ENCODE measurements at places on chromosomes 7 and 10. TPM values are rescaled to one million over a fixed set of nuclear protein-coding genes. Genes with fewer than 3 reads are reported as not detected.
A peak's percentile ranks its signal among the peaks of the same experiment; 100 is the strongest.

DNA sequence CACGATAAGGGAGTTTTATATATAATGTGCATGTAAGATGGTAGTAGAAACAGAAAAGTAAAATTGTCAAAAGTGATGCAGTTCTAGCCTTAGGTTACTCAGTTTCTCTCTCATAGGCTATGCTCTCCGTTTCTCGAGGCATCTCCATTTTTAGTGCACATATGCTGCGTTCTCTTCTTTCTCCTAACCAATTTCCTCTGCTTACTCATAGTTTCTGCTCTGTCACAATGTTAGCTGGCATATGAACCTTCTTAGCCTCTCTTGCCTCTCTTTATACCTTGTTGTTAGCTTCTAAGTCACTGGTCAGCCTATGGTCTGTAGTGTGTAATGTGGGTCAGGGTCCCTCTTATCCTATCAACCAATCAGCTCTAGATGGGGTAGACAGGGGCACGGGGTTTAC, 280.6 kb upstream of the ETV1 start:
- H3K27ac ChIP-seq = no peak overlapping the region
- no peaks in the 10 kb centered on the region for H3K27me3 ChIP-seq
- H3K4me3 ChIP-seq = no peak overlapping the region
- H3K36me3 ChIP-seq = no peaks in the 10 kb centered on the region
- DNase-seq = no peak

Gene WAC
- 127 TPM for total RNA-seq

DNA sequence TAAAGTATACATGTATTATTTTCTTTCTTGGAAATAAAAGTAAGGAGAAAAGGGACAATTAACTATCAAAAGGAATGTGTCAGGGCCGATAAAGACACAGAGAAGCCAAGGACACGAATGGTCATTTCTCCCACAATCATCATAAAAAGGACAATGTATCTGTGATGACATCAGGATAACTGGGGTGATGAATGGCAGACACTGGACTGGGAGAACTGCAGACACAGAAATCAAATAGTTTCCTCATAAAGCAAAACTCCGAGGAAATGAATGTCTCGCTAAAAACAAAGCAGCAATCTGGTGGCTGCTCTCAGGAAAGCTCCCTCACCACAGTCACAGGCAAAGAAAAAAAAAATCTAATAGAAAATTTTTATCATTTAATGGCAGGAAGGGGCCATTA, 69.3 kb upstream of the NPY start:
- no peak overlapping the region for H3K27ac ChIP-seq
- H3K4me3 ChIP-seq = no peak overlapping the region
- H3K4me1 ChIP-seq = no peaks in the 10 kb centered on the region
- H3K27me3 ChIP-seq = peaks cover 13% of the 10 kb centered on the region
- H3K36me3 ChIP-seq = no peaks in the 10 kb centered on the region

GRCh38 chr10:51846856-51847506, 147.6 kb upstream of the CSTF2T start:
- H3K27me3 ChIP-seq = no peaks in the 10 kb centered on the region
- no peak overlapping the region for H3K27ac ChIP-seq
- H3K36me3 ChIP-seq = no peaks in the 10 kb centered on the region
- DNase-seq = no peak
- H3K4me3 ChIP-seq = no peak overlapping the region

DNA sequence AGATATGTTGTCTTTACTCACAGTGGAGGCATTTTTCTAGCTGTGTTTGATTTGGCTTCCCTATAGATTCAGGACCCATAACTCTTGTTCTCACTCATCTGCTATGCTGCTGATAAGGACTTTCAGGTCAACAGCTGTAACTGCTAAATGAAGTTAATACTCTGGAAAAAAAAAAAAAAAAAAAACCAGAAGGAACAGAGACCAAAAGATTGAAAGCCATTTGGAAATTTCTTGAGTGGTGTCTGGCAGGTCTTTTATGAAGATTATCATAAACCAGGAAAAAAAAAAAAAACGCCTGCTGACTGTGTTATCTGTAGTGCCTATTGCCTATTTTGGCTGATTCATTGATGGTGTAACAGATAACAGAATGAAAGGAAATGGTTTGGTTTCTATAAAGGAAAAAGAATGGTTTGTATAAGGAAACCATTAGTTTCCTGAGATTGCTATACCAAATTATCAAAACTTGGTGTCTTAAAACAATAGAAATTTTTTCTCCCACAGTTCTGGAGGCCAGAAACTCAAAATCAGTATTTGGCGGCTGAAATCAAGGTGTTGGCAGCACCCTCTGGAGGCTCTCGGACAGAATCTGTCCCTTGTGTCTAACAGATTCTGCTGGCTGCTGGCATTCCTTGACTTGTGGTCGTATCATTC, 60.5 kb upstream of the BET1 start:
- peaks cover 9% of the 10 kb centered on the region for H3K4me1 ChIP-seq
- no peak for DNase-seq
- H3K27me3 ChIP-seq = no peaks in the 10 kb centered on the region
- no peak overlapping the region for H3K4me3 ChIP-seq
- no peaks in the 10 kb centered on the region for H3K36me3 ChIP-seq

DNA sequence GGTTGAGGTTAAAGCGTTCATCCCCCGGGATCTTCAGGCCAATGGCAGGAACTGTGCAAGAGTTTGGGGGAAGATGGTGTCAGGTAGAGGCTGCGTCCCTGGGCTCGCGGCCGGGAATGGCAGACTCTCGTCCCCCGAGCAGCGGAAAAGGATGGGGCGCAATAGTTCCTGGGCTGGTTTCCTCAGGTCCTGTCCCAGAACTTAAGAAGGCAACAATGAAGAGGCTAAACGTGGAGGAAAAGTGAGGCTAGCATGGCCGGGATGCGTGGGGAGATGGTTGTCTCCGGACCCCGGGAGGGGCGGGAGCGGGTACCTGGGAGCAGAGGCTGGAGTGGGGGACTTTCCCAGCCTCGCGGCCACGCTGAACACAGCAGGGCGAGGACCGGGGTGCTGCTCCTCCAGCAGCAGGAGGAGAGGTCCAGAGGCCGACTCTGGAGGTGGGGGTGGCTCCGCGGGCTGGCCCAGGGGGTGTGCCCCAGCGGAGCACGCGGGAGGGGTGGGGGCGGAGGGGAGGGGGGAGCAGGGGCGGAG, 882 bp downstream of the IRF5 start:
- H3K4me3 ChIP-seq = peak overlapping the region; percentile 81
- DNase-seq = peak; percentile 15
- H3K4me1 ChIP-seq = peaks cover 17% of the 10 kb centered on the region
- no peaks in the 10 kb centered on the region for H3K27me3 ChIP-seq

Gene SPDYE2
- total RNA-seq = not detected

DNA sequence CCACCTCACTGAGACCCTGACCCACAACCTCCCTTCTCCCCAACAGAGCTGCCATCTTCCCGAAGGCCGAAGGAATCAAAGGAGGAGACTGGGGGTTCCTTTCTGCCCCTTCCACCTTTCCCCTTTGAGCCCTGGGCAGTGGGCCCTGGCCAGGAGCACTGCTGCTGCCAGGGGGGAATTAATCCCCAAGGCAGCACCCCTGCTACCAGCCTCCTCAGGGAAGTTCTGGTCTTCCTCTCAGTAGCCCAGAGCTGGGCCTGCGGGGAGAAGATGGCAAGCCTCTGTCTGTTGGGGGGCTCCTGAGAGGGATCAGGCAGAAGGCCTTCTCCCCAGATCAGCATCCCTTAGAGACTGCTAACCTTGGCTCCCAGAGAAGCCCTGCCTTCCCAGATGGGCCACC, 25.5 kb downstream of the DPCD start:
- H3K27me3 ChIP-seq = no peaks in the 10 kb centered on the region
- H3K27ac ChIP-seq = no peak overlapping the region
- DNase-seq = no peak
- no peaks in the 10 kb centered on the region for H3K4me1 ChIP-seq
- no peaks in the 10 kb centered on the region for H3K36me3 ChIP-seq

DNA sequence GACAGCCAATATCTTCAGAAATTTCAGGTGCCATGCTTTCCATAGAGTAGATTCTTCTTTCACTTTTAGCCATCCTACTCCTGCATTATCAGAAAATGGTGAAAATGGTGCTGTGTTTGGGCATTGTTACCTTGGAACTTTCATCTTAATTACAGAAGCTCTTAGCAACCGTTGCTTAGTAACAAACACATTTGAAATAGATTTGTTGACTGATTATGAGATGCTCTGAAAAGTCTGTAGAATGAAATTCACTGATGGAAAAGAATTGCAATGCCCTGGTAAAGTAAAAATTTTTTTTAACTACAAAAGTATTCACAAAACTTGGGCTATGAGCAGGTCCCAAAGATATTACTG, 249.3 kb upstream of the NEBL start:
- DNase-seq = no peak
- H3K27ac ChIP-seq = no peak overlapping the region
- no peak overlapping the region for H3K4me3 ChIP-seq
- no peaks in the 10 kb centered on the region for H3K27me3 ChIP-seq
- no peaks in the 10 kb centered on the region for H3K4me1 ChIP-seq
- no peaks in the 10 kb centered on the region for H3K36me3 ChIP-seq

DNA sequence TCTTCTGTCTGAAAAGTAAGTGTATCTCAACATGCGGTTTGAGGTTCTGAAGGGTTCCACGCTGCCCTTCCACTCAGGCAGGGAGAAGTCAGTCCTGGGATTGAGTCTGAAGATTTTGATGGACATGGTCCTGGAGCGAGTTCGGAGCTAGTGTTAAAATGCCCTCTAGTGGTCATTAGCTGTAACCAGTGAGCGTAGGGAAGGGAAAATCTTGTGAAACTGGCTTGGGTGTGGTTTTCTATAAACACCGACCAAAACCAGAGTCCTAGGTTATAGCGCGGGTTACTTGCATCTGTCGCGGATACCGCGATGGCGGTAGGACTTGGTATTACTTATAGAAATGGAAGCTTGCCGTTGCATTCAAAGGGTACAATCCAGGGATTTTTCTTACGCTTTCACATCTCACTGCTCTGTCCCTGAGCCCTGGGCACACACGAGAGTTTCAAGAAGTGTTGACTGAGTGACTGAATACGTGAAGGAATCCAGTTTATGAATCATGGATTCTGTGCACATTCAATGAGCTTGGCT, 348.2 kb upstream of the C7orf33 start:
- peaks cover 6% of the 10 kb centered on the region for H3K4me1 ChIP-seq
- no peaks in the 10 kb centered on the region for H3K36me3 ChIP-seq
- H3K27ac ChIP-seq = no peak overlapping the region
- H3K27me3 ChIP-seq = peaks cover 12% of the 10 kb centered on the region
- no peak overlapping the region for H3K4me3 ChIP-seq
- peak; percentile 35 for DNase-seq

GRCh38 chr7:144473908-144474307, 70.4 kb upstream of the NOBOX start:
- no peak for DNase-seq
- H3K27me3 ChIP-seq = no peaks in the 10 kb centered on the region
- no peaks in the 10 kb centered on the region for H3K36me3 ChIP-seq
- H3K4me1 ChIP-seq = peaks cover 10% of the 10 kb centered on the region

GRCh38 chr7:16978358-16979244, 96.8 kb upstream of the AGR3 start:
- peak overlapping the region; percentile 66 for H3K27ac ChIP-seq
- peaks cover 56% of the 10 kb centered on the region for H3K4me1 ChIP-seq
- H3K36me3 ChIP-seq = peaks cover 5% of the 10 kb centered on the region
- H3K27me3 ChIP-seq = no peaks in the 10 kb centered on the region

Gene LRIT1
- not detected for total RNA-seq

GRCh38 chr10:4315551-4315950, 510.5 kb upstream of the AKR1E2 start:
- no peaks in the 10 kb centered on the region for H3K4me1 ChIP-seq
- no peaks in the 10 kb centered on the region for H3K27me3 ChIP-seq
- no peak for DNase-seq
- H3K4me3 ChIP-seq = no peak overlapping the region
- H3K27ac ChIP-seq = no peak overlapping the region
- H3K36me3 ChIP-seq = no peaks in the 10 kb centered on the region

DNA sequence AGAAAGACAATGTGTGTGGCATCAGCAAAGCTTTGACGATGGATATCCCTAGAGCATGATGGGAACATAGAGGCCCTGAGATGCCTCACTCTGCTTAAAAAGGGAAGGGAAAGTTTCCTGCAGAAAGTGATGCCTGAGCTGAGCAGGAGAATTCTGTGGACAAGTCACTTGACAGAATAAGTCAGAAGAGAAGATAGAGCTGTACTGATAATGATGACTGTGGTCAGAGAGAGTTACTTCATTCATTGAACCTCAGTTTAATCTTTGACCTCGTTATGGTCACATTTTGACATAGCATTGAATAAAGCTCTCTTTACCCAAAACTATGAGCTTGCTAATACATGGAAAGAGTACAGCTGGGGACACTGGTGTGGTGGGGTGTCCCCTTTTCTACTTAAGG, 7.6 kb downstream of the CUBN start:
- no peak overlapping the region for H3K27ac ChIP-seq
- H3K4me1 ChIP-seq = peaks cover 15% of the 10 kb centered on the region
- H3K36me3 ChIP-seq = no peaks in the 10 kb centered on the region
- no peak for DNase-seq

DNA sequence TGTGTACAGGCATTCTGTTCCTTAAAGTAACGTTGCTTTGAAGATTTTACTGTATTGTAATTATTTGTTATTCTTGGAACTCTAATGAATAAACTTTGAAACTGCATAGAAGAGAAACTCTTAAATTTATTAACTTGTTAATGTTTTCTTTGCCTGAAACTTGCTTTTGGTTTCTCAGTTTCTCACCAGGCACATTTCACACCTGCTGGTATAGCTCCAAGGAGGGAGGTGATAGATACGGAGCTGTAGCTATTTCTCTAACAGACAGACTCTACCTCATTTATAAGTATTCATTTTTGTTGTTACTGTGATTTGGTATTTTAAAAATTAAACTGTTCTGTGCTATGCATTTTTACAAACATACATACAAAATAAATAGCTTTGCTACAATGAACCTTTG, 32.7 kb downstream of the R3HCC1L start:
- no peaks in the 10 kb centered on the region for H3K36me3 ChIP-seq
- no peak for DNase-seq
- H3K4me1 ChIP-seq = no peaks in the 10 kb centered on the region
- H3K4me3 ChIP-seq = no peak overlapping the region

GRCh38 chr7:55158541-55159382, 139.9 kb downstream of the EGFR start:
- no peak overlapping the region for H3K4me3 ChIP-seq
- no peak overlapping the region for H3K27ac ChIP-seq
- H3K36me3 ChIP-seq = peaks cover 51% of the 10 kb centered on the region

- no peak for DNase-seq
- no peaks in the 10 kb centered on the region for H3K4me1 ChIP-seq
- no peak overlapping the region for H3K4me3 ChIP-seq
Measured at GRCh38 chr7:111894518-111894917, 311.7 kb downstream of the DOCK4 start.

- H3K27ac ChIP-seq = no peak overlapping the region
- DNase-seq = no peak
- no peak overlapping the region for H3K4me3 ChIP-seq
- H3K4me1 ChIP-seq = no peaks in the 10 kb centered on the region
- peaks cover 5% of the 10 kb centered on the region for H3K36me3 ChIP-seq
Measured at GRCh38 chr10:133489816-133490588, 36.3 kb downstream of the SCART1 start.

DNA sequence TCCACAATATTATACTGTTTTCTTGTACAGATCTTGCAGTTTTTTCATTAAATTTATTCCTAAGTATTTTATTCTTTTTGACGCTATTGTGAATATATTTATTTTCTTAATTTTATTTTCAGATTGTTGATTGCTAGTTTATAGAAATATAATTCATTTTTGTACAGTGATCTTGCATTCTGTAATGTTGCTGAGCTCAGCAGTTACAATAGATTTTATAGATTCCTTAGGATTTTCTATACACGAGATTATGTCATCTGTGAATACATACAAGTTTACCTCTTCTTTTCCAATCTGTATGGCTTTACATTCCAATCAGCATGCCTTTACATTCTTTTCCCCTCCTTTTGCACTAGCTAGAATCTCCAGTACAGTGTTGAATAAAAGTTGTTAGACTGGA, 130.0 kb downstream of the C1GALT1 start:
- H3K4me3 ChIP-seq = no peak overlapping the region
- peaks cover 30% of the 10 kb centered on the region for H3K4me1 ChIP-seq

Gene INMT
- not detected for total RNA-seq

Gene LRRC18
- not detected for total RNA-seq
